ENCODE measurements at places on chromosomes 6 and 20.

- DNase-seq = no peak
These were observed 57.6 kb downstream of the FAM184A start for GRCh38 chr6:119020597-119021561.

- DNase-seq = no peak
These were observed 255.2 kb downstream of the CD109 start for GRCh38 chr6:73951183-73951582.

- DNase-seq = no peak
These were observed 1.3 kb downstream of the SUPT3H start for GRCh38 chr6:45376310-45377042.

DNA sequence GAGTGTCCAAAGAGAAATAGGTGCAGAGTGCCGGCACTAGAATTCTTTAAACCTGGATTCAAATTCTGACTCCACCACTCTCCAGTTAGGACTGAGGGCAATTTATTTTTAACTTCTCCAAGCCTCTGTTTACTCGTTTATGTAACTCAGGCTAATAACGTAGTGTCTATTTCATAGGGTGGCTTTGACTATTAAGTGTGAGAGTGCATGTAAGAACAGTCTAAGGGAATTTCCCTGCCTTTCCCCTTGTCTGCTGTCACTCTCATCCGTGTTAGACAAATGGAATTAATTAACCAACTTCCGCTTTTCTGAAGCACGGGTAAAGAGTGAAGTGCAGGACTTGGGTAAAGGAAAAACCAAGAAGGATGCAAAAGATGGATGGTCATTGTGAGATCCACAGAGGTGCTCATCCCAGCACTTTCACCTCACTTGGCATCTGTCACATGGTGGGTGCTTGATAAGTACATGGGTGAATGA lies 4.1 kb upstream of the ZKSCAN8 start:
- DNase-seq = peak; percentile 69

GRCh38 chr20:9076440-9076839 lies 7.6 kb downstream of the PLCB4 start:
- DNase-seq = no peak

DNA sequence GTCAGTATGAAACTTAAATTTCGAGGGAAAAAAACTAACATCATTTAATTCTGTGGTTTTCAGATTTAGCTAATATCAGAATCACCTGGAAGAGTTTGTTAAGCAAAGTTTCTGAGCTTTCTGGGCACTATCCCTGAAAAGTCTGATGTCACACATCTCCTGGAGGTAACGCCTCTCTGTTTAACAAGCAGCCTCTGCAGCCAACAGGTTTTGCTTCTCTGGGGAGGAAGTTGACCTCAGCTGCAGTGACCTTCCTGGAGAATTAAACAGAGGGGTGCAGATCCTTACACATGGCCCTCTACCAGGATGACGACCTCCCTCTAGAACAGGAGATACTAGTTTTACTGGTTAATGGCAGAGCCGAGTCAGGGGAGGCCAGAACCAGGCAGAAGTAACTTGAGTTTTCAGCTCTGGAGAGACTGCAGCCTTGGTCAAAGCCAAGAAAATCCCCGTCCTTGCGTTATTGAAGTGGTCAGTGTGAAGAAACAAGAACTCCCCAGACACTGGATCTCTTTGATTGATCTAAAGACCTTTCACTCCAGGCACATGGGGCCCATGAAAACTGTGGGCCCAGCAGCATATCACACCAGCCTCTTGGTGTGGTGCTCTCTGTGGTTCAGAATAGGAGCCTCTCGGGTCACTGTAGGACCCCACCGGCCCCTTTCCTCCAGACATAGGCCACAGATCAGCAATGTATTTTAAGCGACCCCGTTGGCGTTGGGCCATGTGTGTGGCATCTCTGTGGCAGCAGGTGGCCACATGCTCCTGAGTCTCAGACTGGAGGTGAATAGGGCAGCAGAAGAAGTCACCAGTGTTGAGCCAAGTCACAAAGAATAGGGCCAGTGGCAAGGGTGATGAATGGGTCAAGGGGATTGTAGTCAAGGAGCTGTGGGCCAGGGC lies 33.4 kb upstream of the CCR6 start:
- DNase-seq = no peak
